ENCODE measurements at places on chromosomes 3 and 15.

DNA sequence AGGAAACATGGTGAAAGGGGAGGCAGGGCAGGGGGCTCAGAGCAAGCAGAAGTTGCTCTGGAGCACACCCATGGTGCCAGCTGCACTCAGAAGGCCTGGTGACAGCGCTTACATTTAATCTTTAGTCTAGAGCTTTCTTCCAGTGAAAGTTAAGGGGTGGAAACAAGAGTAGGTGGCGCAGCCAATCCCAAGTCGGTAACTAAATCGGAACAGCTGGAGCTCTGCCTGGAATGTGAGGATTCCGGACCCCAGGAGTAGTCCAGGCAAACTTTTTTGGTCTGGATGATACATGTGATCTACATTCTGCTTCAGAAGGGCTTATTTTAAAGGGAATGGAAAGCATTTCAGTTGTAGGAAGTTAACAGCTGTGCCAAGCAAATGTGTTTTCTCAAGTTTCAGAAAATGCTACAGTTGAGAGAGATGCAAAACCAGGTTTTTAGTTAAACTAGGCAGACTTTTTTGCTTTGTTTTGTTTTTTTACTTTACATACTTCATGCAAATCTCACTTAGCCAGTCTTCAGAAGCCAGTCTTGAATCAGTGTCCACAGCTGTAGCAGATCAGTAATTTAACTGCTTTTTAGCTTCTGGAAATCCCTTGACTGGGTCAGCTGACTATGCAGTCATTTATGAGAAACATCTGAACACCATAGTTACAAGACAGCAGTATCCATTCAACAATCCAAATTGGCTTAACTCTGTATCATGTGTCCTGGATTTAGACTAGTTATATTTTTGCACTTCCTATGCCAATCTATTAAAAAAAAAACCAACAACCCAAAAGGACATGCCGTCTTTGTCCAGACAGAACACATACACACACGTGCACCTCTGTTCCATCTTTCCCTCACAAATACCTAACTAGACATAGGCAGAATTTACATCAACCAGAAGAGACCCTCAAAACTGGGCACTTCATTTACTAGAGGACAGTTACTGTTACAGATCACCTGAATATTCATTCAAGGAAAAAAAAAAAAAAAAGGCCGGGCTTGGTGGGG, 33.2 kb downstream of the ZNF106 start:
- no peak for DNase-seq

DNA sequence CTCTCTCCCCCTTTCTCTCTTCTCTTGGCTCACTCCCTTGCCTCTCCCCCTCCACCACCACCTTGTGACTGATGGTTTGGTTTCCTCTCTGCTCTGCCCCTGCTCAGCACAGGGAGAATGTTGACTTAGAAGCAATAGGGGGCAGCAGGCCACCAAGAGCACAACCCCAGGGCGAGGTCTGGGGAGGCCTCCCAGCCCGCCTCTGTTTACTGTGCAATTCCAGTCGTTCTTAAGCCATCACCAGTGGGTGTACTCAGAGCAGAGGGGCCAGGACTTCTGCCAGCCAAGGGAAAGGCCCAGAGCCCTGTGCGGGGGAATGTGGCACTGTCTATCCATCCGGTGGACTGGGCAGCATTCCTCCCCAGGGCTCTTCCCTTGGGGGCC, 5.7 kb upstream of the APEH start:
- DNase-seq = no peak

GRCh38 chr3:53286727-53287126, 30.9 kb upstream of the TKT start:
- DNase-seq = no peak

GRCh38 chr3:33437556-33438283, 2.5 kb downstream of the UBP1 start:
- no peak for DNase-seq

- no peak for DNase-seq
Measured at GRCh38 chr3:166531730-166532129, 694.5 kb upstream of the BCHE start.

GRCh38 chr3:123302961-123303360, 101.2 kb downstream of the SEC22A start:
- DNase-seq = no peak

GRCh38 chr3:49158103-49158709, 7.9 kb downstream of the CCDC71 start:
- DNase-seq = peak; percentile 49

DNA sequence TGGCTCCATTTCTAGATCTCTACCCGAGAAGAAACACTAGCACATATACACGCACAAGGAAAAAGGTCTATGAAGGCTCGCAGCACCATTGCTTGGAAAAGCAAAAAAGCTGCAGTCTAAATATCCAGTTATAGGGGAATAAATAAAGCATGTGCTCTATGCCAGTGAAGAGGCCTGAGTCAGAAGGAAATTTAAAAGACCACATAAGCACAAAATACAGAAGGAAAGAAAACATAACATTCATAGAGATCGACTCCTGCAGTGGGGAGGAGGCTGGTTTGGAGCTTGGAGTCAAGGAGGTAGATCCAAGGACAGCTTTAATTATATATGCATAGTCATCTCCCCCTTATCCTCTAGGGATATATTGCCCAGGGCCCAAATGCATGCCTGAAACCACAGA, 114.4 kb downstream of the PDZRN3 start:
- DNase-seq = no peak

GRCh38 chr3:193960487-193961274, 175.3 kb upstream of the HES1 start:
- DNase-seq = no peak

DNA sequence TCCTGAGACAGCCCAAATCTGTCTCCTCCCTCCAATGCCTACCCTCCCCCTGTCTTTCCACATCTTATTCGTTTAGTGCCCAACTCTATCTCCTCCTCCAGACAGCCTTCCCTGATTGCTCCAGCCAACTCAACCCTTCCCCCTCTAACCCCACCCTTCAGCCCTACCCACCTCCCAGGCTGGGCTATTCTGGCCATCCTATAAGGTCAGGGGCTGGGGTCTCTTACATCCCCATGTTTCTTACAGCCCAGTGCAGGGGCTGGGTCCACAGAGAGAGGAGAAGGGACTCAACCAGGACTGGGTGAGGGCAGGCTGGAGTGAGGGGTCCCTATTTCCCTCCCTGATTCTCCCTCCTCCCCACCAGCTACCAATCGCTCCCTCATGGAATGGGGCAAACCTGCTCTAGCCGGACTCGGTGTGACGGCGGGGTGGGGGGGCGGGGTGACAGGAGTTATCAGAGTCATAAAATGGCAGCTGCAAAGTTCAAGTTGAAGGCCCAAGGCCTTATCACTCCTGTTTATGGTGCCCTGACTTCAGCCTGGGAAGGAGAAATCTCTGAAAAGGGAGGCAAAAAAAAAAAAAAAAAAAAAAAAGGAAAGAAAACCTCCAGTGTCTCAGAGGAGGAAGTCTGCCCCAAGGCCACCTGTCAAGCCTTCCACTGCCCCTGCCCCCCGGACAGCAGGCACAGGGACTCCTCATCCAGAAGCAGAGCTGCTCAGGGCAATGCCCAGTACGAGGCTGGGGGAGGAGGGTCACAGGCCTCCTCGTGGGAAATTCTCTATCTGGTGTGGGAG, 2.1 kb downstream of the VIPR1 start:
- peak; percentile 9 for DNase-seq

- DNase-seq = no peak
Measured at GRCh38 chr3:101999177-101999779, 150.0 kb downstream of the NFKBIZ start.

GRCh38 chr3:149042789-149043386, 43.4 kb downstream of the HLTF start:
- no peak for DNase-seq

- DNase-seq = no peak
Measured at GRCh38 chr15:68252925-68253534, 23.5 kb upstream of the CLN6 start.

DNA sequence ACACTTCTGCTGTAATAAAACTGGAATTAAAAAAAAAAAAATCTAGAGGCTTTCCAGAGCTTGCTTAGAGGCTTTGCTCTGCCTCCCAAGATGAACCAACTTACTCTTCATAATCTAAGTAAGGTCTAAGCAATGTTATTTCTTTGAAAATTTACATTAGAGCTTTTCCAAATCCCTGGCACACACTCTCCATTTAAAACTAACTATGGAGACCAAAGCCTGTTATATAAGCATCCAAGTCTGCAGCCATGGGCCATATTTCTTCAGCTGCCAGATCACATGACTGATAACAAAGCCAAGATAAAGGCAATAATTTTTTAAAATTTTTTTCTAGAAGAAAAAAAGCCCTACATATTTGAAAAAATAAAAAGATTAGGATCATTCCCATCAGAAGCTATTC, 55.0 kb upstream of the ARHGEF3 start:
- DNase-seq = no peak

DNA sequence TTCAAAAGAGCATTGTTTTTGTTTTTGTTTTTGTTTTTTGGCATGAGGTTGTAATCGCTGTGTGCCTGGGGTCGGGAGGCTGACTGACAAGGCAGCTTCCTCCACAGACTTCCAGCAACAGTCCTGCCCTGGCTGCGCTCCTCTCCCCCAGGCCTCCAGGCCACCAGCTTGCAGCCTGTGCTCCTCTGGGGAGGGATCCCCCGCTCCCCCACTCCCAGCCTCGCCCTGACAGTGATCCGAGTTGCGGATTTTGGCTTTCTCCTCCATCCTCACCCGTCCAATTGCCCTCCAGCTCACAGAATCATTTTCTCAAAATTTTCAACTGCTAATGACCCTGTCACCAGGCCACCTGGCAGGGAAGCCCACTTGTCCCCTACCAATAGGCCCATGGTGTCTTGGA, 36.5 kb upstream of the PCSK6 start:
- DNase-seq = no peak

DNA sequence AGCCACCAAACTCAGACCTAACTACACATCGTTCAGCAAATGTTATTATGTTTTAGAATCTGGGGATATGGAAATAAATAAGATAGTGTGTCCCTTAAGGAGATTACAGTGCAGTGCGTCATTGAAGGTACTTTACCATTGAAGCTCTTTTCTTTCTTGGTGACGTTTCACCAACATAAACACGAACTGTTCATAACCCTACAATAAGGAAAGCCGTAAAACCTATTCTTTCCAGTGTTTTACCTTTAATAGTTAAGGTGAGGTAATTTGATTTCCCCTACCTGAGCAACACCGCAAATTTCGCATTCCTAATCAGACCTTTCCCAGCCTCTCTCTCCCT, 826 bp downstream of the CCDC66 start:
- DNase-seq = no peak
